CD4-positive, alpha-beta T cell treated with Interleukin-17A for 1 hour (primary cell): ENCODE measurements at places on chromosomes 3 and 15.

DNA sequence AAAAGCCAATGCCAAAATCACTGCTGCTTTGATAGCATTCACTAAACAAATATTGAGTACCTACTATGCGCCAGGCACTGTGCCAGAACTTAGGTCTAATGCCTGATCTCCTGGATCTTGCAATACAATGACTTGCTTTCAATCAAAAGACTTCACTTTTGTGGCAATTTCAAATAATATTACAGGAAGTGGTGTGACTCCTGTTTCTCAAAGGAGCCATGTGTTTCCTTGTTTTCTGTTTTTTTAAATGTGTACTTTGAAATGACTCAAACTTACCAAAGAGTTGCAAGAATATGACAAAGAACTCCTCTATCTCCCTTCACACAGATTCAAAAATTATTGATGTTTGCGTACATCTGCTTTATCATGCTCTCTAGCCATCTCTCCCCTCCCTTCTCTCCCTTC, 18.3 kb downstream of the OSBPL10 start:
- no peak for DNase-seq

GRCh38 chr15:85125056-85125661, 143.5 kb downstream of the PDE8A start:
- DNase-seq, result no peak

DNA sequence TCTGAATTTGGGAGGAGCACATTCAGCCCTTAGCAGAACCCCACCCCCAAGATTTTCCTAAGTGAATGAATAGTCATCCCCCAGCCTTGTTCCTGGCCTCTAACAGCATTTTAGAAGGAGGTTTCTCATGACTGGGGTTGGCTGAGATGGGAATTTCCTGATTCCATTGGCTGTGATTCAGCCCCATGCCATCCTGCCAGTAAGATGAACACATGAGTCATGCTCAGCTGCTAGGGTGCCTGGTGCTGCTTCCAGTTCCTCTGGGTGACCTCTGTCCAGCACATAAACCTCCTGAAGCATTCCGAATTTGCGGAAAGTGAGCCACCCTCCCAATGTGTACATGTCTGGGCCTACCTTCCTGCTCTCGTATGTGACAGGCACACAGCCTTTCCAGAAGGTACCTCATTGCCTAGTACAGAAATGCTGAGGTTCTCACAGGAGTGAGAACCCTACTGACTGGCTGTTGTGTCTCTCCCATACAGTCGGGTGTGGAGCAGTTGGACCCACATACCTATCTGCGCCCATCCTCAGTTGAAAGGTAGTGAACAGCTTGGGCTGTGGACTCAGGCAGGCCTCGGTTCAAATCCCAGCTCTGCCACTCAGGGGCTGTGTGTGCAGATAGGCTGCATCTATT, 91.7 kb downstream of the APBA2 start:
- no peak for DNase-seq

DNA sequence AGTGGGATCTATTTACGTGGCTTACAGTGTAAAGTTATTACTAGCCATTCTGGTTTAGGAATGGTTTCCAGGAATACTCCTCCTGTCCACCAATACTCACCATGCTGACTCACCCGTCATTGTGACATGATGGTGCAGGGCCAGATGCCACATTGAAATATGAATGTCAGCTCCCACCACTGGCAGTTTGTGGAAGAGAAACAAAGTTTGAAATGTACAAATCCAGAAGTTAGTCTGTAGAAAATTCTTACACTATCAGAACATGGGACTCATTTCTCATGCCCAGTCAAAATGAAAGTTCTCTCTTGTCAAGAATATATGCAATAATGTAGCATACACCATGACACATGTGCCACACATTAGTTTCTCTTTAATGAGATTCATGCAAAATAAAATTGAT, 14.4 kb upstream of the TSPAN3 start:
- DNase-seq, result no peak

DNA sequence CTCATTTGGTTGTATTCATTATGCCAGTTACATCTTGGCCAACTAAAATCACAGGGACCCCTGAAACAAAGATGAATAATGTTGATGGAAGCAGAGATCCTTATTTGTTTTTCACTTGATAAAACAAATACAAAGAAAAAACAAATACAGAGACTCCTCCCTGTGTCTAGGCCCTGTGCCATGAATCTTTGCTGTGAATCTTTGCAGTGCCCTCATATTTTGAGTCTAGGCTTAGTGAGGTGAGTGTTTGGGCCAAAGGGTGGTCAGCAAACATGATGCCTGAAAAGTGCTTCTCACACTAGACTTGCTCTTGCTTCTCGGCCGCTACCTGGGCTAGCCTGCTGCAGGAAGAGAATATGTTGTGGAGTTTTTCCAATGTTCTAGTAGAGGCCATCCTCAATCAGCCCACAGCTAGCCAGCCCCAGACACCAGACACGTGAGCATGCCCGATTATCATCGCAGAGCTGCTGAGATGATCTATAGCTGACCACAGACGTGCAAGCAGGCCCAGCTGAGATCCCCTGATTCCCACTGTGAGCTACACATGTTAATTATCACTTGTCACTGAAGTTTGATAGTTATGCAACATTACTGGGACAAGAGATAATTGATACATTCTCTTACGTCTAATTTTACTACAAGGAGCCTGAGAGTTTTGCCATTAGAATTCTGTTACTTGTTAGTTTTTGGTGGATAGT, 191.4 kb downstream of the THRB start:
- no peak for DNase-seq

GRCh38 chr15:80776420-80777045, 2.6 kb upstream of the CEMIP start:
- peak; percentile 66 for DNase-seq

- no peak for DNase-seq
Observed at GRCh38 chr3:25362118-25362517, 65.9 kb upstream of the RARB start.

- DNase-seq, result no peak
Observed at GRCh38 chr3:58287354-58287753, 18.7 kb upstream of the RPP14 start.

GRCh38 chr3:23294770-23295387, 91.8 kb downstream of the UBE2E2 start:
- DNase-seq, result no peak

DNA sequence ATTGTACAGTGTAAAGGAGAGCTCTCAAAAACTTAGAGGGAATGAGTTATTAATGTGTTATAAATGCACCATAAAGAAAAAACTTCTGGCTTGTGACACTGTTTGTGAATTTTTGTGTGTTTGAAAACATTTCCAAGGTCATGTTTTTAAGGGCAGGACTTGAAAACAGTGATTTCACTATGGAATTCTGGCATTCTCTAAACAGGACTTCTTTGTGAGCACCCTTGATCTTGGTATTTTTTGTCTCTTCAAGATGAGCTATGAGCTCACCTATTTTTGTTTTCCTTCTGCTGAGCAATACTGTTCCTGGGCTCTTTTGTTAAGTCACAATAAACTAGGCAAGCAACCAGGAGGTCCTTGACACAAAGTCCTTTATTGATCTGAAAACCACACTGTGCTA, 284.4 kb downstream of the RBMS3 start:
- DNase-seq, result no peak

GRCh38 chr3:163785693-163786092, 1292.6 kb downstream of the SI start:
- no peak for DNase-seq
